Activated naive CD4-positive, alpha-beta T cell (primary cell): ENCODE measurements at places on chromosomes 1 and 21.

DNA sequence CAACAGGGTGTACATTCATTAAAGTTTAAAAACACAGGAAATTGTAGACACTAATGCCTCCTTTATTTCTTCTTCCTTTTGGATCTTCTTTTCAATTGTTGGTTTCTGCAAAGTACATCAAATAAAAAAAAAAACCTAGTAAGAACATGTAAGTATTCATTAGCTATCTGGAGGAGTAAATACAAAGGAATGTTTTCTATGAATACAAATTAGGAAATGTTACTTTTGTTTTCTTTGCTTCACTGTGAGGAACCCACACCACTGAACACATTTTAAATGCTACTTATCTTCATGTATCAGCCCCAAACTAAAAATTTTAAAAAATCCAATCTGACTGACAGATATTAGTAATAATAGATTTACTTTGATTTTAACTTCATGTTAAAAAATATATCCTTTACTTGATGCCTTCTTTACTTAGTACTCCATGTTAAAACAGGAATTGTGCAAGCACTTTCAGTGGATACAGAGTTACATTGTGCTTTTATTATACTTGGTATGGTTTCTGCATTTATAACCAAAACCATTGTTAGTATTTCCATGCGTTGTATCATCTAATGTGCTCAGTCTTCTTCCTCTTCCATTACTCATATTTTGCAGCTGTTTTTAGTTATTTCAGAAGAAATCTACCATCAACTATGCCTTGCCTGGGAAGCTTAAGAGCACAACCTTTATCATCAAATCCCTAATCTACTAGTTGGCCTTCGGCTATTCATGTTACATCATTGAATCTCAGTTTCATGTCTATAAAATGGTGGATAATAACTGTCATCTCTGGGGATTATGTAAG is 236.9 kb upstream of the DPYD start:
- no peak for DNase-seq

- DNase-seq = peak; percentile 16
Measured at GRCh38 chr21:17688912-17689874, 76.5 kb upstream of the BTG3 start.

DNA sequence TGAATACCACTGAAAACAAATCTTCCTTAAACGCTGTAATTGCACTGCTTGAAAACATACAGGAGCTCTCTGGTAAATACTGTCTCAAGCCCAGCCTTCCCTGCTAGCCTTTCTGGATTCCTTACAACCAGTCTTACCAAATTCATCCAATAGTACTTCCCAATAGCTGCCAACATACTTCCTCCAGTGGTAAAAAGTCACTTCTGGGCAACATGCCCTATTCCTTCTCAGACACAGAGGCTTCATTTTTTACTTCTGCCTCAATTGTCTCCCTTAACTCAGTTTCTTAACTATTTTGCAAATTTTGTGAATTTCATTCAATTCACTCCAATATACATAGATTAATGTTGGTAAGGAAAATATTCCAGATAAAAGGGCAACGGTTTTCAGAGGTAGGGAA is 166.3 kb downstream of the TBX15 start:
- DNase-seq = no peak

DNA sequence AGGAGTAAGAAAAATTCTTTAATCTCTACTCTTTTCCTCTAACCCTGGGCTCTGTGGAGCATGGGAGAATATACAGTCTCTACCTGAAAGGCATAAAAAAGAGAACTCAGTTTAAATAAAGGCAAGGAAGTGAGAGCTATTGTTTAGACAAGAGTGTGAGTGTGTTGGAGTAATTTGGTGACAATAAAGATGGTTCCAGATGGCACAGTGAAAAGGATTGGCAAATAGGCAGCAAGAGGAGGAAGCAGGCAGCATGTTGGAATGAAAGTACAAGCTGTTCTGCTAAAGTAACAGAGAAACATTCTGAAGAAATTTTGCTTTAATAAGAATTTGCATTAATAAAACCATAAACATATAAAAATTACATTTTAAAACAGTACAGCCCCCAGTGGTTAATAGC is 163.4 kb downstream of the DNM3 start:
- no peak for DNase-seq

- no peak for DNase-seq
Measured at GRCh38 chr21:43644609-43645008, 14.7 kb downstream of the HSF2BP start.

- no peak for DNase-seq
Measured at GRCh38 chr1:155324717-155325602, 4.3 kb downstream of the RUSC1 start.

- no peak for DNase-seq
Measured at GRCh38 chr1:240806200-240806745, 194.3 kb upstream of the GREM2 start.
